ENCODE measurements at places on chromosomes 4 and X.

DNA sequence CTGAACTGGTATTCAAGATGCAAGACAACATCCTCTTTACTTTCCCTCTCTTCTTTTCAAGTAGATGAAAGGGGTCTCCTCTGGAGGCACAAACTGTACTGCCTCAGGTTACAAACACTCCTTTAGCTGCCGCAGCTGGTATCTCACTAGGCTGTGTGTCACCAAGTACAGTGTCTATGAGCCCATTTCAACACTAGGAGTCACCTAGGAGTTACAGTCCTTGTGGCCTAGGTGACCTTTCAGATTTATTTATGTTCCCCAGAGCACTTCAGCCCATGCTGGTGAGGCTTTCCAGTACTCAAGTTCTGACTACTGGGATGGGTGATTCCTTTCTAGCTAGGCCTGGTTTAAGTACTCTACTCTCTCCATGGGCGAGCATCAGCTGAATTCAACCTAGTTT is 32.4 kb upstream of the TMLHE start:
- no peak for DNase-seq

GRCh38 chr4:107877361-107877760 is 52.6 kb downstream of the SGMS2 start:
- DNase-seq: no peak

DNA sequence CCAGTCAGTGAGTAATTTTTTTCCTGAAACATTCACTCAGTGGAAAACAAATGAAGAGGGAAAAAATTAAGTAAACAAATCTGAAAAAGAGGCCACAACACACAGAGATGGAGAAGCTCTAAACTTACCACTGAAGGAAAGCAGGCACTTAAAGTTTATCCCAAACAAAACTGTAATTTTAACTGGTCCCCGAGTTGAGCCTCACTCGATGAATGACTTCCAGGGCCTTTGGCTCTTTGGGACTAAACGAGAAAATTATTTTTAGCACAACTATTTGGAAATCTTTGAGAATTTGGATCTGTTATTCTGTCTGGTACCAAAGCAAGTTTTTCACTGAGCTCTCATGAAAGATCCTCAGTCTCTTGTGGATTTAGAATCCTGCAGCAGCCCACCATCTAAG is at the start of gene C1QTNF7:
Gene C1QTNF7, plus strand, starts transcription at position 333 of the 400 bp plus-strand sequence. CDS start 7,711 bp downstream, outside the sequence.
- DNase-seq: no peak

DNA sequence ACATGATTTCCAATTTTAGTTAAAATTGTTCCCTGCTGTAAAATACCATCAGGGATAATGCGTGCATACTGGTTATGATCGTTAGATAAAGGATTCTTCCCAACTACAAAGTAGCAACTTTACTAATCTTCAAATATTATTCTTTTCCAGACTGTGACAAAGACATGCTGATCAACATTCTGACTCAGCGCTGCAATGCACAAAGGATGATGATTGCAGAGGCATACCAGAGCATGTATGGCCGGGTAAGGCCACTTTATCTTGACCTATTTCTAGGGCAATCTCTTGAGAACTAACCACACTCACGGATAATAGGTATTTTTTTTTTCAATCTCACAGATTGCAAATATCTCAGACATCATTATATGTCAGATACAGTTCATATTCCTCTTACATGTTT is 47.0 kb downstream of the ANXA10 start:
- DNase-seq: no peak

DNA sequence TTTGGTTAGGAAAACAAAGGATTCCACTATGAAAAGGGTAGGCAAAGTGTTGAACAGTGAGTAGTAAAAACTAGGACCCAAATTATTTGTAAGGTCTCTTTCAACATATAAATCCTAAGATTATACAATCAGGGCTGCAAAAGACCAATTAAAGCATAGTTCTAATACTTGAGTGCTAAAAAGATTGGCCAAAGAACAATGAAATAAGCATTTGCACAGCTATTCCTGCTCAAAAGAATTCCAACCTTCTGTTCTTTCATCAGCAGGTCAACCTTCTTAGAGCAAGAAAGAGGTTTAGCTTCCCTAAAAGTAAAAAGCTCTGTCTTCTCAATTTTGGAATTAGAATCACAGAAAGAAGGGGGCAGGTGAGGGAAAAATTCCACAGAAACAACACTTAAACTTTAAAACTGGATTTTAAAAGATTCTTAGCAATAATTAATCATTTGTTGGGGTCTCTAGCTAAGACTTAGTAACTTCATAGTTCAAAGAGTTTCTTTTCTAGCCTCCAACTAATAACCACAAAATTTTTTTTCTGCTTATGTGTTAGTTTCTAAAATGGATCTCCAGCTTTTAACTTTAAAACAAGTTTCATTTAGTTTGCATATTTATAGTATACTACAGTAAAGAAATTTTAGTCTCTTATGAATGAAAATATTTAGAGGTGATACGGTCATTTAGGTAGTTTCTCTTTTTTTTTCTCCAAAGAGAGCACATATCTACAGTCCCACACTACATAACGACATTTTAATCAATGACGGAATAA is 16.3 kb downstream of the TSPAN5 start:
- DNase-seq: no peak

DNA sequence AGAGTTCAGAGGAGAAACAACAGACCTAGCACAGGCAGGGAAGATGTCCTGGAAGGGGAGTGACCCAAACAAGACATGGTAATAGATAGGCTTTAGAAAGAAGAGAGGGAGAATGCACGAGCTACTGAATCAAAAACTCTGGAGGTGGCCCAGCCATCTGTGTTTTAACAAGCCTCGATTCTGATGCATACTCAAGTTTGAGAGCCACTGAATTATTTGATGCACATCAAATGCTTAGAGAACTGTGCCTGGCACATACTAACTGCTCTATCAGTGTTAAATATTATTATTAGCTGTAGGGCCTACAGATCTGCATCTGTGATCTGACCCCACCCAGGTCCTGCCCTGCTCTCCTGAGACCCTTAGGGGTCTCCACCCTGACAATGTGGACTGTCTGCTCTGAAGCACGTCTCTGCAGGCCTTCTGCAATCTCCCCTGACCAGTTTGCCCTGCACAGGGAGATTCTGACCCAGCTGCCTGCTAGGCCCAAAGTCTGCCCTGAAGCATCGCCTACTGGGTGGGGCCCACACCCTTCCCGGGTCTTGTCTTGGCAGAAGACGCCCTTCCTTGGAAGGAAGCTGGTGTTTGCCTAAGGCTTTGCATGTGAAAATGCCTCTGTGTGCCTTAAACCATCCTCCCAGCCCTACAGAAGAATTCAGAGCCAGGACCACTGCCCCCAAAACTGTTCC is 201.5 kb upstream of the KLF3 start:
- DNase-seq: no peak

Data from kidney epithelial cell (primary cell).